PC-9 (cell line): ENCODE measurements at places on chromosomes 1 and 21. TPM values are rescaled to one million over a fixed set of nuclear protein-coding genes. Genes with fewer than 3 reads are reported as not detected.

DNA sequence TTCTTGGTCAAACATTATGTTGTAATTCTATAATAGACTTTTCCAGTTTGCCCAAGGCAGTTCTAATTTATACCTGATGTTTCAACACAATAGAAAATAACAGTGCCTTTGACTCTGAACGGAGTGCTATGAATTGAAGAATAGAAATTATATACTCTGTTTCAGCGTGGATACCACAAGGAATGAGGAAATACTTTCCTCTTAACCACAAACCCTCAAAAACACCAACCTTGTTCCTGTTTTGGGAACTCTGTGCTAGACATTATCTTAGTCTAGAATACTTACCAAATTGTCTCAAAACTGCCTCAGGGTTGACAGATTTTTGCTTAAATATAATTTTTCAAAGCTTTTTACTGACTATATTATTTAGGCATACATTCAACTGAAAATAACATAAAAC, 1629.3 kb downstream of the MRPL39 start:
- no peak for DNase-seq

DNA sequence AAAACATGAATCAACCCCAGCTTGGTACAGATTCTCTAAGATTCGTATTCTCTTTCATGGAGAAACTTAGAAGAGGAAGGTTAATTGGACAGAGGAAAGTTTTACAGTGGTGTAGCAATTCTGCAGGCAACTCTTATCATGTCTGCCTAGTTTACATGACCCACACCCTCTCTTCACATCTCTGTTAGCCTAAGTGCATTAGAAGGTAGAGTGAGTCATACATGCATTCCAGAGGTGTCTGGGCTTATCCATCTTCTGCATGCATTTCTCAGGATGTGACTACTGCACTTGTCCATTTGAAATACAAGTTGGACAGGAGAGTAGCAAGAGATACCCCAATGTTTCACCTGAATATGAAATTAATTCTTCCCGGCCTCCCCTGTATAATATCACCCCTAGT, 578.4 kb upstream of the NCAM2 start:
- no peak for DNase-seq

DNA sequence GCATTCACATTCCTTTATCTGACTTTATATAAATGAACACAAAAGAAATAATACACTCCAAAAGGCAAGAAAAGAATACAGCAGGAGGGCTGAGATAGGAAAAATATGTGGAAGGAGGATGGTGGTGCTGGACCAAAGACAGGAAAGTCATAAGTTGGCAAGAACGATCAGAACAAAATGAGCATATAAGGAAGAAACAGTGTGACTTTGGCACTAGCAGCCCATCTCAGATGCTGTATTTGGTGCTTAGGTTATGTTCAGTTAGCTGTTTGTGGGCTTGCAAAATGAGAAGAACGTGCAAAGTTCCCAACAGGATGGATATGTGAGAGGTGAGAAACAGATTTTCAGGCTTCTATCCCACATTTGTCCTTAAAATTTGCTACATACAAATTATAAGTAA, 719.8 kb upstream of the ADGRL4 start:
- DNase-seq = no peak

DNA sequence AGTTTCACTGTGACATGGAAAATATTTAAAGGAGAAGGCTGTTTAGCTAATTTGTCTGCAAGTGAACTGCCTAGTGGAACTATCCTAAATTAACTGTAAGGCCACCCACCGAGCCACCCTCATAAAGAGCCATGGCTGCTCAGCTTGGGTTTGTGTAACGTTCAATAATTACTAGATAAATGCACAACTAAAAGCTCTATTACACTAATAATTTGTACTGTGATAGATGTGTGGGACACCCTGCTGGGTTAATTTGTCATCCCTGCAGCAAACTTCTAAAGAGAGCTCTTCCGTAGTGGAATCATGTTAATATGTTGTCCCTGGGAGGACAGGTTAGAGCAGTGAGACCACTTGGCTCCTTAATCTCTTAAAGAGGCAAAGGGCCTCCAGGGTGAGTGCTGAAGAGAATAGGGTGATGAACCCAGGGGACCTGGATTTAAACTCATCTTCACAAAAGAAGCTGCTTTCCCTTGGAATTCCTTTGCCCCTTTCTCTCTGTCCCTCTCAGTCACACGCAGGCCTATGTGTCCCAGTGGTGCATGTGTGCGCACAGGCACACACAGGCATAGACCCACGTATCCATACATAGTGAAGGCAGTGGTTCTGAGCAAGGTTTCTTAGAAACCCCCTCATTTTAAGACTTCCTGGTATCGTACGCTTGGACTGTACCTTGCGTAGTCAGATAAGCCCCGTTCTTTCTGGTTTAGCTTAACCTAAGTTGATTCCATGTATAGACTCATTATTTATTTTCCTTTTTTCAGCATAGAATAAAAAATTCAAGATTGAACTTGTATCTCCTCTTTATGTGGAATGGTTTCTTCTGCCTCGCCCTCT, 310.3 kb downstream of the NFIA start:
- DNase-seq = no peak

DNA sequence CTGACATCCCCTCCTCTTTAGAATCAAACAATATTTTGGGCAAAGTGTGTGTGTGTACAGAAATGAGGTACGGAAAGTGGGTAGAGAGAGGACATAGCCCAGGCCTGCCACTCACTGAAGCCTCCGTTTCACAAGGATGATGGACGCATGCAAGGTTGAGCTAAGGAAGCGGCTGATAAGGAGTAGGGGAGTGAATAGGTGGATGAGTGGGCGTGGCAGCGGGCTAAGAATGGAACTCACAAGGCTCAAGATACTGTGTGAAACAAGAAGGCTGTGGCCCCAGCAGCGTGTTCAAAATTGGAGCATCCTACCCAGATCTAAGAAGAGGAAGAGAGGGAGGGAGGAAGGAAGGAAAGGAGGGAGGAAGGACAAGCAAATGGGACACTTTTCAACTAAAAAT, 37.5 kb downstream of the VWA5B1 start:
- no peak for DNase-seq

DNA sequence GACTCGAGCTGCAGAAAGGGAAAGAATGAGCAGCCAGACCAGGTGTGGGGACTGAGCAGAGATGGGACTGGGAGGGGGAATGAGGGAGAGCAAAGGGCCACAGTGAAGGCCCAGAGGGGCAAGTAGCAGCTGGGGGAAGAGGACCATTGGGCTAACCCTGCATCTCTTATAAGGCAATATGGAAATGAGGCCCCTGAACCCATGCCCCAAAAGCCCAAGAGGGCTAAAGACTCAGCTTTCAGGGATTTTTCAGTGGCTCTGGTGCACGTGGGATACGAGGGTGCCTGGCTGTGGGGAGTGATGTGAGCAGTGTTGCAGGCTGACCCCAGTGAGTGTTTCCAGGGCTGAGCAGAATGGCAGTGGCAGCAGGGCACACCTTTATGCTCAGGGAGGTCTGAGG, 496 bp upstream of the TNNI1 start:
- no peak for DNase-seq

- DNase-seq = no peak
Observed at GRCh38 chr1:230515451-230516145, 89.5 kb upstream of the PGBD5 start.

- DNase-seq = no peak
Observed at GRCh38 chr1:30788580-30789387, 31.2 kb upstream of the LAPTM5 start.

DNA sequence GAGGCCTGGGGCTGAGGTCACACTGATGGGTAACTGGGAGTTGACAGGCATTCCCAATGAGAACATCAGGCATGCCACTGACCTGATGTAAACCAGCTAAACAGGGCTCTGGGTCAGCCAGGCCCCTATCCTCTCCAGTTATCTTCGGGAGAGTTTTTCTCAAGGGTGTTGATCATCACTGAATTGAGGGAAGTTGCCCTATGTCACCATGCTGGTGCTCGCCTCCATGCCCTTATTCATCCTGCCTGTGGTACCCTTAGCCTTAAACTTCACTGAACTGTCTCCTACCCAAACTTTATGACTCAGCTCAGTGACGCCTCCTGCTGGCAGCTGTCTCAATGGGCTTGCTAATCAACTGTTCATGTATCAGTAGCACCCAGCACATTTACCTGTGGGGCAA, 80.7 kb upstream of the TNR start:
- no peak for DNase-seq

DNA sequence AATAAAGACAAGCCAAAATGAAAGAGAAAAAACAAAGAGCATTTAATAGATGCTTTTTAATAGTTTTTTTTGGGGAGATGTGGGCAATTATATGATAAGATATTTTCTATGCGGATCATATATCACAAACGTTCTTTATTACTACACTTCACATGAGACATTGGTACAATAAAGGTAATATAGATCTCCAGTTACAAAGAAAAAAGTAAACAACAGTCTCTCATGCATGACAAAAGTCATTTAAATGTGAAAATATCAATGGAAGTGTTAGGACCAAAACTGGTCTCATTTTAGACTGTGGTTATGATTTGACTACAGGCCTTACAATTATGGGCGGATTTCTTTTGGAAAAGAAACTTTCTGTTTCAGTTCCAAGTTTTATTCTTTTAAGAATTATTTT, 687.0 kb downstream of the ADGRL2 start:
- no peak for DNase-seq

DNA sequence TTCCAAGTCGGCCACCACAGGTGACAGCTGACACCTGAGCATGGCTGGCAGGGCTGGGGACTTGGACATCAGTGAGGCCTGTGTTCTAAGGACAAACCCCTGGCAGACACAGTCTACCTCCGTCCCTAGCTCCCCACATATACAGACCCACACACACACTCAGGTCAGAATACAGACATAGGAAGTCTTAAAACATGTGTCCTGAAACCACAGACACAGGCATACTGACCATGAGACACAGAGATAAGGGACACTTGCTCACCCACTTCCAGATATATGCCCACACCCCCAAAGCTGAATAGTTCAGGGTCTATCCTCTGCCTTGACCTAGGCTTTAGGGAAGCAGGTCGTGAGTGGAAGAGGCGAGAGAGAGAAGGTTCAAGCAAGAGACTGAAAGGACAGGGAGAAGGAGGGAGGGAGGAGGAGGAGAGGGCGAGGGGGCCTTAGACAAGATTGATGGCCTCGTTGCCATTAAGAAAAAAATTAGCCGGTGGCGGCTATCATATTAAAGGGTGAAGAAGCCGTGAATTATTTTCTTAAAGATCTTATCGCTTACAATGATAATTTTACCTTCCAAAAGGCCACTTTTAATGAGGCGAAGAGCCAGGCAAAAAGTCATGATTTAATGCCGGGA, 49.9 kb downstream of the TMEM53 start:
- DNase-seq = no peak

GRCh38 chr1:230243583-230244353, 176.7 kb downstream of the GALNT2 start:
- no peak for DNase-seq

GRCh38 chr21:34844013-34844923, 175.5 kb downstream of the CLIC6 start:
- no peak for DNase-seq

The ZYG11A gene
- 9.7 and 11.5 TPM in 2 replicates for total RNA-seq

DNA sequence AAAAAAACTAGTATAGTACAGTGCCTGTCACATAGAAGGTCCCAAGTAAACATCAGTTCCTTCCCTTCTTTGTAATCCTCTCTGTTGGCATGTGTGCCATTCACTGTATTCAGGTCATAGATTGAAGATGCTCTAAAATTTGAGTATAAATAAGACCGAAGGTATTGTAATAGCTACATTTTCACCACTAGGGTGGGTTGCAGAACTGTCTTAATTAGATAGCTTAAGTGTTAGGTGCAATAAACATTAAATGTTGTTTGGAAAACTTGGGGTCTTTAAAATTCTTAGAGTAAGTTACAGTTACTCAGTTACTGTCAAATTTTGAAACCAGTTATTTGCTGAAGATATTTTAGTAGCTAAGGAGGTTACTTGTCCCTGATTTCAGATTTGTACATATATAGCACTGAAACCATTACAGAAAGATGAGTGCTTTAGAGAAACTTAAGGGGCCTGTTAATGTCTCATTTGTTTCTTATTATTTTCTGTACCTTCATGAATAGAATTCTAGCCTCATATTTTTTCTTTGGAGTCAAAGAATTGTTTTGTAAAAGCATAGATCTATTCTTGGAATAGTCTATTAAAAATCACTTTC, 24.3 kb downstream of the PER3 start:
- DNase-seq = no peak

The ALG14 gene
- total RNA-seq = 7.7 and 8.6 TPM in 2 replicates

DNA sequence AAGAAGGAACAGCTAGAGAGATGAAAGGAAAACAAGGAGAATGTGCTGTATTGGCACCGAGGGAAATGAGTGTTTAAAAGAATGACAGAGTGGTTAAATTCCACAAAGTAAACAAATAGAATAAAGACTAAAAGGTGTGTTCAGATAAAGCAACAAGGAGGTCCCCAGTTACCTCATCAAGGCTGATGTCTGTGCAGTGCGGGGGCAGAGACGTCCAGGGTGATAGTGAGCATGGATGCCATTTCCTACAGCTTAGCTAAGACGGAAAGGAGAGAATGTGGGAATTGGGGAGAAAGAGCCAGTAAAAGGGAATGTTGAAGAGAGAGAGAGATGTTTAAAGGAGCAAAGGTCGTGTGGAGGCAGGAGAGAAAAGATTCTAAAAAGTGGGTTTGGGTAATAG, 15.5 kb downstream of the LMOD1 start:
- DNase-seq = no peak

GRCh38 chr1:190353538-190354101, 124.0 kb downstream of the BRINP3 start:
- DNase-seq = no peak

DNA sequence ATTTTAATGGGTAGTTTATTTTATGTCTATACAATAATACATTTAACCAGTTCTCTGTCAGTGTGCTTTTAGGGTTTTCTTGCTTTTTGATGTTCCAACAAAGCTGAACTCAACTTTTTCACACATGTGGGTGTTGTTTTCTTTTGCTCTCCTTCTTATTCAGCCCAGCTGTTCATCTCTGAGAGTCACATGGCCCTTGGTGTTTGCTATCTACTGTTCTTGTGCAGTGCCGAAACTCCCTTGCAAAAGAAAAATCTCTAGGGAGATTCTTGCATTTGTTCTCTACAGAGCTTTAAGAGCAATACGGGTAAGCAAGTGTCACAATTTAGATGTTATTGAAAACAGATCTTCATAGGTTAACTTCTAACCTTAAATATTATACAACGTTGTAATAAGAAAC, 281.1 kb upstream of the CXADR start:
- no peak for DNase-seq

The MCOLN2 gene
- 0.23 TPM in 1 of 2 replicates, not detected in the other for total RNA-seq

- peak; percentile 89 for DNase-seq
Observed at GRCh38 chr1:55726994-55727393, 511.8 kb upstream of the USP24 start.

GRCh38 chr1:246730839-246731238, 6.6 kb downstream of the SCCPDH start:
- DNase-seq = no peak

DNA sequence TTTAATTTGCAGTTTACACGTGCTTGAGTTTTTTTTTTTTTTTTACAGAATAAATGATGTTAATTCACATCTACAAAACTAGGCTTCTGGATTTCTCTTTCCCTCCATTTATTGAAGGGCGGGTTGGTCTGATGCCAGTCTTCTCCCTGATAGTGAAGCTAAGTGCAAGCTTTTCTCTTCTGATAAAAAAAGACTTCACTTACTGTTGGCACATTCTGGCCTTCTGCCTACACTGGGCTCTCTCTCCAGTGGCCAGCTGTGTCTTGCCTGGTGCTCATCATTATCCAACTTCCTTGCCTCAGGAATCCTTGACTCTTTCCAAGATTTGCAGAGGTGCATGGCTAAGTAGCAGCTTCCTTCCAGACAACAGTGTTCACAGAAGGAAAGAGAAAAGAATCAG, 7.6 kb upstream of the RAP1A start:
- no peak for DNase-seq

The LPAR3 gene
- not detected in 2 replicates for total RNA-seq

GRCh38 chr1:214445199-214445598, 106.2 kb downstream of the PTPN14 start:
- DNase-seq = no peak

The TMCC2 gene
- total RNA-seq = 0.79 and 0.80 TPM in 2 replicates

- DNase-seq = no peak
Observed at GRCh38 chr1:170288155-170288554, 142.4 kb downstream of the NTMT2 start.
